ENCODE measurements at places on chromosomes 13 and 19.

DNA sequence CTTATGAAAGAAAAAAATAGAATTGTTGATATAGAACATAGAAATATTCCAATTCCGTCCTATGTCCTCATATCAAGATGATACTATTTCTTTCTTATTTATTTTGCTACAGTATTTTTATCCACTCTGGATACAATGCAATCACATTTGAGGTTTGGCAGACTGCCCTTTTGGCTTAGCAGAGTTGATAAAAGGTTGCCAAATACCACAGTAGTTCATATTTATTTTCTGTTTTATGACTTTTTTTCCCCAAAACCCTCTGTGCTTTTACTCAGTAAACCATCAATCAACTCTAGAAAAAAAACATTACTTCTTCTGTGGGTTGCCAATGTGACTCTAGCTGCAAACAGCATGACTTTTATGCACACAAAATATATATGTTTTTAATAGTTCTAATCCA lies 424.5 kb downstream of the PCDH9 start:
- DNase-seq, result no peak

- no peak for DNase-seq
These were observed 145.6 kb upstream of the ZNF536 start for GRCh38 chr19:30226464-30227011.

DNA sequence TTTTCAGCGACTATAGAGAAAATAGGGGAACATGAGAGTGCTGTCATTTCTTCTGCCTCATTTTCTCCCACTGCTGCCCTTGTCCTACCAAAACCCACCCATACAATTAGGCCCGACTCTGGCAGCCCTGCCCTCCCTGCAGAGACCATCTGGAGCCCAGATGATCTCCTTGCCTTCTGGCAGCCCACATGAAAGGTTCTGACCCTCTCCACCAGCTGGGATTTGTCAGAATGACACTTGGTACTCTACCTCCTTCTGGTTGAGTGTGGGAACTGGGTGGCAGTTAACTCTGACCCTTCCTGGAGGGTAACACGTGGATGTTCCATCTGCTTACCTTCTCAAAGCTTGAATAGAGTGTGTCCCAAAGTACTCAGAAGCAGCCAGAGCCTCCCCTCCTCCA lies 21.0 kb upstream of the SIAH3 start:
- no peak for DNase-seq

GRCh38 chr13:87919956-87920355 lies 248.8 kb downstream of the SLITRK5 start:
- DNase-seq, result no peak

GRCh38 chr13:79401259-79402070 lies 4.6 kb downstream of the RBM26 start:
- no peak for DNase-seq

DNA sequence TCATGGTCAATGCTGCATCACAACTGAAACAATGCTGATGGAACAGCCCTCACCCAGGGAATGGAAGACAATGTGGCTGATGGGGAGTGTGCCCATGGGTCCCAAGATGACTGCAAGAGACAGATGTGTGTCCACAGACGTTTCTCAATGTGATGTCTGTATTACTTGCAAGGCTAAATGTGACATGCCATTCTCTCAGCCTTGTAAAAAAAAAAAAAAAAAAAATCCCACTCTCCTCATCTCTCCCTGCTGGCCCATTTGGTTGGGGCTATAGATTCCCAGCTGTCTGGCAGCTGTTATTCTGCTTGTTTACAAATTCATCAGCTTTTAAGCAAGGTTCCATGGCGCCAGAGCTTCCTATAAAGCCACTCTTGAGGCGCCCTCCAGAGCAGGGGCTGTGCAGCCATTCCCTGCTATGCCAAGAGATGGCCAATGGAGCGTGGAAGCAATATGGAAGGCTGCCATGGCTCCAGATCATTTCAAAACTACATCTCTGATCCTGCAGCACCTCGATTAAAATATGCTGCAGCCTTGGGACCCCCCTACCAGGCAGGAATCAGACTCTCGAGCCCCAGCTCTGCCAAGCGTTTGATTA lies 294.8 kb downstream of the FOXO1 start:
- DNase-seq, result no peak

GRCh38 chr19:45881909-45882528 lies 3.9 kb downstream of the IRF2BP1 start:
- no peak for DNase-seq

- no peak for DNase-seq
These were observed 48.8 kb upstream of the IRS2 start for GRCh38 chr13:109834973-109835720.

DNA sequence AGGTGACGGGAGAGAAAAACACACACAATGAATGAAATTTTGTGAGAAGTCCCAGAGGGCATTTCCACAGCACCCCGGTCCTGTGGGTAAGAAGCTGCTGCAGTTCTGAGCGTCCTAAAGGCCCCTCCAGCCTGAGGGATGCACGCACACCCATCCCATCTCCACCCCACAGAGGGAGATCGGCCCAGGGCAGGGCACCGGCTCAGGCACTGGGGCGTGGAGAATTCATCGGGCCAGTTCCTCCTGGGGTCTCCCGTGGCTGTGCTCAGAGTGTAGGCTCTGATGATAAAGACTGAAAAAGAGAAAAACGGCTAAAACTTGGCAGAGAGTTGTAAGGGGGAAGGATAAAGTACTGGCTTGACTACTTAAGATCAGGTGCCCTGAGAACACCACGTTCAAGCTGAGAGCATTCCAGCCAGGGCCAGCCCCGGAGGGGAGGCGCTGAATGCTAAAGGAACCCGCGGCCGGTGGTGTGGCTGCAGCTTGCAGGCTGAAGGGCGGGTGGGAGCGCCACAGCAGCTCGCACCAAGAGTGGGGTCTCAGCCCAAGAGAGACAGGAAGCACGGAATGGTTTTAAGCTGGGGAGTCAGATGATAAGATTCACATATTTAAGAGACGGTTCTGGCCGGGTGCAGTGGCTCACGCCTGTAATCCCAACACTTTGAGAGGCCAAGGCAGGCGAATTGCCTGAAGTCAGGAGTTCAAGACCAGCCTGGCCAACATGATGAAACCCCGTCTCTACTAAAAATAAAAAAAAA lies 121.9 kb upstream of the SPACA7 start:
- DNase-seq, result no peak

GRCh38 chr19:8305798-8306197 lies 2.4 kb downstream of the CD320 start:
- DNase-seq, result no peak

- DNase-seq, result no peak
These were observed 18.9 kb upstream of the ZNRF4 start for GRCh38 chr19:5436106-5436947.

GRCh38 chr13:106804991-106805390 lies 237.1 kb upstream of the ARGLU1 start:
- DNase-seq, result no peak

GRCh38 chr13:99809926-99810325 lies 161.6 kb downstream of the ZIC5 start:
- DNase-seq, result no peak

GRCh38 chr13:46648166-46648607 lies 95.2 kb downstream of the LRCH1 start:
- DNase-seq, result no peak

GRCh38 chr13:25046274-25046984 lies 49.5 kb upstream of the PABPC3 start:
- DNase-seq, result no peak

- no peak for DNase-seq
These were observed 90.3 kb downstream of the LRCH1 start for GRCh38 chr13:46643165-46643777.
